Spinal cord (tissue), 10 donors: ENCODE measurements at places on chromosomes 4 and X. TPM values are rescaled to one million over a fixed set of nuclear protein-coding genes. Genes with fewer than 3 reads are reported as not detected.

The UGT2B17 gene
- total RNA-seq = not detected

The RAB39B gene
- 5.7 TPM for total RNA-seq

The CT45A5 gene
- 0.89 TPM for total RNA-seq

The NAP1L2 gene
- 57.0 TPM for total RNA-seq

The SLC34A2 gene
- total RNA-seq = 0.77 TPM

The SEPTIN11 gene
- 175 TPM for total RNA-seq

The ADAM29 gene
- total RNA-seq = 5.8 TPM

The SHROOM2 gene
- total RNA-seq = 27.4 TPM

The DDX53 gene
- total RNA-seq = not detected

The SHOX gene
- 0.20 TPM for total RNA-seq

The CT45A1 gene
- total RNA-seq = not detected

The RIPPLY1 gene
- 0.28 TPM for total RNA-seq

The CYTL1 gene
- 4.6 TPM for total RNA-seq

The PRSS12 gene
- total RNA-seq = 26.7 TPM

The CFAP47 gene
- total RNA-seq = 10.9 TPM

The MRFAP1 gene
- total RNA-seq = 103 TPM

The IL2 gene
- total RNA-seq = not detected

The HERC5 gene
- 6.7 TPM for total RNA-seq

The ATP5ME gene
- total RNA-seq = 191 TPM
